ENCODE measurements at places on chromosomes 11 and 22. TPM values are rescaled to one million over a fixed set of nuclear protein-coding genes. Genes with fewer than 3 reads are reported as not detected.

Gene ZNF143
- total RNA-seq = 36.3 TPM

Gene OTOG
- not detected for total RNA-seq

Gene TENM4
- total RNA-seq = 42.4 TPM

Gene TYR
- not detected for total RNA-seq

Gene PDE3B
- 2.8 TPM for total RNA-seq

Gene CCDC73
- total RNA-seq = not detected

Gene GUCY1A2
- 0.10 TPM for total RNA-seq

Gene RANGAP1
- total RNA-seq = 61.7 TPM

Gene CD59
- total RNA-seq = 1,796 TPM

Gene EFEMP2
- 154 TPM for total RNA-seq

Gene ARFGAP3
- 72.2 TPM for total RNA-seq

Gene MYO7A
- total RNA-seq = 0.13 TPM

Gene TEX54
- total RNA-seq = not detected

Gene MPEG1
- not detected for total RNA-seq

Gene OR8H3
- total RNA-seq = not detected

Gene FGF4
- not detected for total RNA-seq

Gene MEI1
- 0.26 TPM for total RNA-seq

Gene CLMP
- 206 TPM for total RNA-seq

Gene CPT1A
- total RNA-seq = 65.2 TPM

Gene LINC01488
- total RNA-seq = not detected

Gene FAM83F
- under 0.01 TPM for total RNA-seq

Gene OR10W1
- not detected for total RNA-seq

Gene PATZ1
- 15.7 TPM for total RNA-seq

Gene CNTF
- total RNA-seq = 1.8 TPM

Gene OR52I1
- not detected for total RNA-seq

Gene GRIK4
- under 0.01 TPM for total RNA-seq

Gene GSTT2B
- total RNA-seq = 1.3 TPM

Gene TBX1
- total RNA-seq = not detected

Gene DLG2
- total RNA-seq = 1.6 TPM

Gene SMIM35
- not detected for total RNA-seq

Gene SERPIND1
- total RNA-seq = not detected

Gene SLC25A18
- total RNA-seq = not detected

Gene ENTHD1
- total RNA-seq = not detected

Gene SHISA8
- not detected for total RNA-seq

Gene TRPM5
- not detected for total RNA-seq

Gene DEUP1
- total RNA-seq = not detected

Gene DEPDC7
- total RNA-seq = 4.6 TPM

Gene NRXN2
- 8.0 TPM for total RNA-seq

Gene MIOX
- 0.10 TPM for total RNA-seq
